ENCODE measurements at places on chromosomes 3 and 15. TPM values are rescaled to one million over a fixed set of nuclear protein-coding genes. Genes with fewer than 3 reads are reported as not detected.

Gene ONECUT1
- not detected for total RNA-seq

Gene TMEM207
- total RNA-seq = not detected

Gene ARL6
- 10.7 TPM for total RNA-seq

Gene IL17RD
- 18.9 TPM for total RNA-seq

Gene HYAL1
- 47.5 TPM for total RNA-seq

Gene LXN
- 20.6 TPM for total RNA-seq

Gene UCN2
- total RNA-seq = not detected

Gene CSPG4
- 30.7 TPM for total RNA-seq

Gene AGBL1
- total RNA-seq = not detected

Gene CLEC3B
- 45.3 TPM for total RNA-seq

Gene TLR9
- total RNA-seq = 0.94 TPM

Gene ADGRG7
- total RNA-seq = not detected
